ENCODE measurements at places on chromosomes 2 and 18.

- DNase-seq, result no peak
Observed at GRCh38 chr2:101153787-101154186, 2.6 kb upstream of the TBC1D8 start.

DNA sequence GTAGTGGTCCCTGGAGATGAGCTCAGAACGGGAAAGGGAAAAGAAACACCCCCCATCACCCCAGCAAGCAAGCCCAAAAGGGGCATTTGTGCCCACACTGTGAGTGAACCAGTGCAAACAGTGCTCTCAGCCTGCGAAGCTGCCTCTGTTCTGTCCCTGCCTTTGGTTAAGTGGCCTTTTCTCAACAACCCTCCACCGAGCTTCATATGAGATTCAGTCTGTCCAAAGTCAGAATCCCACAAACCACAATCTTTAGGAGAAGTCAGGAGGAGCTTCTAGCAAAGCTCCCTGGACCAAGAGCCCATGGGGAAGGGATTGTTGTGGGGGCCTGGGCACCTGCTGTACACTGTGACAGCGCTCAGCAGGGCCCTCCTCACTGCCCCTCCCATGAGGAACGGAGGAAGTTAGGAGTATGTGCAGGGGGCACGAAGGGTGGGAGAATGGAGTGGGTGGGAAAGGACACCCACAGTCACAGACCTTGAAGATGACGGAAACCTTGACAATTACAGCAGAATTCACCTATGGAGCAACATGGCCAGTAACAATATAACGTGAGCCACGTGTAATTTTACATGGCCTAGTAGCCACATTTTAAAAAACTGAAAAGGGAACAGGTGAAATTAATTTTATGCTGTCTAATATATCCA lies 119.5 kb downstream of the SMAD7 start:
- DNase-seq, result no peak

DNA sequence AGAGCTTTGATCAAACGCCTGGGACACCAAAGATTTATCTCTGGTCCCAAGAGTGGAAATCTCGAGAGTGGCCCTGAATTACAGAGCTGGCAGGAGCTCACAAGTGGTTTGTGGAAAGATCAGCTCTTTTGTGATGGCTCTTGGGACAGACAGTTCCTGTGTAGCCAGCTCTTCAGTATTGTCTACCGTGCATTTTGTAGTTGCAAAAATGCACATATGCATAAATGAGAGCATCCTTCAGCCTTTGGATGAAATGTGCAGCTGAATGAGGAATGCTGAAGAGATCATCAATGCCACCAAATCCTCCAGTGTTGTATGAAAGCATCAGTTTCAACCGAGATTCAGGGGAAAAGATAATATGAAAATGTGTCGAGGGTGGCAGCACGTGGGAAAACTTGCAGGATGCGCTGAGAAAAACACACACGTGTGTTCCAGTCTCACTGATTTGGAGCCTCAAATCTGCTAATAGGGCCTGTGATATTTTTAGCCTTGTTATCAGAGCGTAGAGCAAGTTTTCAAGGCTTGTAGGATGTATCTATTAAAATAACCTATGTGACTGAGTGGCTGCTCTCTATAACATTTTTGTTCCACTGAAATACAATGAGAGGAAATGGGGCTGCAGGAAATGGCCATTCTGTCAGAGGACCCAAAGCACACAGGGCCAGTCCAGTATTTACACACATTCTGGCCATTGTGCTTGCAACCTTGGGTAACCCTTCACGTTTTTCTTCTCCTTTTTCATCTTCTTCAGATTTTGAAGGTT lies 138.7 kb downstream of the PRKCE start:
- no peak for DNase-seq

GRCh38 chr18:67463829-67464228 lies 52.7 kb downstream of the DSEL start:
- DNase-seq, result peak; percentile 1

GRCh38 chr2:37720533-37721200 lies 49.2 kb upstream of the CDC42EP3 start:
- DNase-seq, result no peak

Measured in KBM-7 (cell line).